Activated T-helper 9 cell treated with anti-CD3 and anti-CD28 coated beads, Interleukin-2, amount 50 U/mL, for 16 hours (primary cell): ENCODE measurements at places on chromosomes 16 and 17.

DNA sequence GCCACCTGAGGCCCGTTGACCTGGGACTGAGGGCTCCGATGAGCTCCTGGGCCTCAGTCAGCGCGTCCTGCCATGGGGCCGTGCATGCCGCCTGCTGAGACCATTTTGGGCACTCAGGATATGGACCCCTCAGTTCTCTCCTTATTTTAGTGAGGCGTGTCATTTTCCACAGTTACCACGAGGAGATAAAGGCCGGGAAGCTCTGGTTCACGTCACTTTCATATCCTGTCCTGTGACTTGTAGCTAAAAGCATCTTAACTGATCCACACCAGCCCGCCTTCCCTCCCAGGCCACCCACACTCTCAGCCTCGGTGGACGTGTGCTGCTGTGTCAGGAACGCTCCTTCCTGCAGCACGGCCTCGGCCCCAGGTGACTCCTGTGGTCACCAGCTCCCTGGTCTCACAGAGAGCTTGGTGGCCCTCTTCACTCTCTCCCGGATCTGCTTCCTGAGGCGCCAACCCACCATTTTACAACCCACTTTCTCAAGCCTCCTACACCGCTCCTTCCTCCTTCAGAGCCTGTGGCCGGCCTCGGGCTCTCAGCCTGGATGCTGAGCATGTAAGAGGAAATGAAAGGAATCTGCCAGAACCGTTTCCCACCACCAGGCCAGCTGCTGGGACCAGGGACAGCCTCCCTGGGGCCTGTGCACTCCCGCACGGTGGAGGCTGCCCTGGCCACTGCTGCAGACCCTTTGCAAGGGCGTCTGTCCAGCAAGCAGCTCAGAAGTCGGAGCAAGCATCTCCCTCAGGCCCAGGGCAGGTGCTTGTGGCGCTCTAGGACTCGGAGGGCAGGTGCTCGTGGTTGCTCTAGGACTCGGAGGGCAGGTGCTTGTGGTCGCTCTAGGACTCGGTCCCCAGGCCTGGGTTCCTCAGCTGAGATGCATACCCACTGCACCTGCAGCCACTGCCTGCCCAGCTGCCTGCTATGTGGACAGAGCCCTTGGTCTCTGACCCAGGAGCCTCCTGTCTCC is 23.9 kb upstream of the FASN start:
- no peak for DNase-seq

- no peak for DNase-seq
Measured at GRCh38 chr16:73599351-73599750, 551.4 kb upstream of the ZFHX3 start.

DNA sequence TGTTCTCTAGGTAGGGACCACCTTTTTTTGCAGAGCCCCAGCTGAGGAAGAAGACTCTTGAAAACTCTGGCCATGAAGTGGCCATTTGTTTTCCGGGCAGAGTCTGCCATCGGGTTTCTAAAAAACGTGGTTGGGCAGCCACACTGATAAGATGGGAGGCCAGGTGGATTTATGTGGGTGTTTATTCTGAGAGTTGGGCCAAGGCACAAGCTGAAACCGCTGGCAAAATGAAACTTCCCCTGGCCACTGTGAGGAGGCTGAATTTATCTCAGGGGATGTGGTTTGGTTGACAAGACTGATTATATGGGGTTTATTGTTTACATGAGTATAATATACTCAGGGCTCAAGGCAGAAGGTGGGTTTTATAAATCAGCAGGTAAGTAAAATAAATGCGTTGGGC is 421.8 kb downstream of the UTP18 start:
- DNase-seq: no peak

GRCh38 chr17:35890774-35891155 is 10.6 kb upstream of the CCL5 start:
- DNase-seq: no peak

DNA sequence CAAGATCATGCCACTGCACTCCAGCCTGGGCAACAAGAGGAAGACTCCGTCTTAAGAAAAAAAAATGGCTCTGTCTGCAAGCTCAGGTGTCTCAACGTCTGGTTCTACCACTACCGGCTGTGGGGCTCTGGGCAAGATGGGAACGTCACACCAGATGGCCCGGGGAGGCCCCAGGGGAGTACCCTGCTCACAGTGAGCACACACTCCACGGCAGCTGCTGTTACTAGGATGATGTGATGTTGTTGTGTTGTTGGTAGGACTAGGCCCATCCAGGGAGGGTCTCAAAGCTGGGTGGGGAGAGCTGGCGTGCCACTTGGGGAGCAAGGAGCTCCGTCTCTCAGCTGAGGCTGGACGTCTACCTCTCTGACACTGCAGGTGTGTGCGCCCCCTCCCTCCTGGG is 9.4 kb upstream of the NPTX1 start:
- DNase-seq: no peak

DNA sequence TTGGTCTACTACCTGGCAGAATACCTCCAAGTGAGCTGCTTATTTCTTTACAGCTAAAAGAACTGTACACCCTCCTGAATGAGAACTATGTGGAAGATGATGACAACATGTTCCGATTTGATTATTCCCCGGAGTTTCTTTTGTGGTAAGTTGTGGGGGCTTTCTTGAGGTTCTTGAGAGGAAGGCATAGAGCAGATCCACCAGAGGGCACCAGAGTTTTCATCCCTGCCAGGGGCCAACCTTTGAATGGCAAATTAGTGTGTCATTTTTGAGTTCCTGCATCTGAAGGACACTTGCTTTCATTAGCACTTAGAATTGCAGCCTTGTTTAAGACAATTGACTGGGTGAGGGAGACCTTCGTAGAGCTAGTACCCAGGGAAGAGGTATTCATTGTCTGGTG is 35.0 kb downstream of the NMT1 start:
- DNase-seq: no peak
